Activated T-cell treated with anti-CD3 and anti-CD28 coated beads, Interleukin-2, amount 50 U/mL, for 24 hours (primary cell): ENCODE measurements at places on chromosomes 4 and X.

- no peak for DNase-seq
Observed at GRCh38 chr4:26263165-26263564, 57.6 kb upstream of the RBPJ start.

DNA sequence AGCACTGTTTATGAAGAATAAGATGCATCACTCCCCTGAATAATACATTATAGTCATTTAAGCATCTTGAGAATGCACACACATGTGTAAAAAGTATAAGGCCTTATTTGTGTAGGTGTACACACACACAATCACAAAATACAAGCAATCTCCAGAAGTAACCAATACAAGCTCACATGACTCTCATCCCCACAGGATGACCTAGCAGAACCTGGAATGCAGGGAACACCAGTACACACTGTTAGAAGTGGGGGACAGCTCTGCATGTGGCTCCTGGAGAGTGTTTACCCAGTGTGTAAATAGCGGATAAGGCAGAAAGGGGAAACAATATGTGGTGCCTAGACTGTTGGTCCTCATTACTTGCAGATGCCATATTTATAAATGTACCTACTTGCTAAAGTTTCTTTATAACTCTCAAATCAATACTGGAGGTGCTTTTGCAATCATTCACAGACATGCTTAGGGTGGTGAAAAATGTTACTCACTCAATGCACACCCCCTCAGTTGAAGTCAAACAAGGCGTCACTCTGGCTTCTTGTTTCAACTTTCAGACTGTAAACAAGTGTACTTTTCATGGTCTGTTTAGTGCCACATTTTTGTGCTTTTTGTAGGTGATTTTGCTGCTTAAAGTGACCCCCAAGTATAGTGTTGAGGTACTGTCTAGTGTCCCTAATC is 73.1 kb downstream of the MAGEB17 start:
- DNase-seq, result no peak

DNA sequence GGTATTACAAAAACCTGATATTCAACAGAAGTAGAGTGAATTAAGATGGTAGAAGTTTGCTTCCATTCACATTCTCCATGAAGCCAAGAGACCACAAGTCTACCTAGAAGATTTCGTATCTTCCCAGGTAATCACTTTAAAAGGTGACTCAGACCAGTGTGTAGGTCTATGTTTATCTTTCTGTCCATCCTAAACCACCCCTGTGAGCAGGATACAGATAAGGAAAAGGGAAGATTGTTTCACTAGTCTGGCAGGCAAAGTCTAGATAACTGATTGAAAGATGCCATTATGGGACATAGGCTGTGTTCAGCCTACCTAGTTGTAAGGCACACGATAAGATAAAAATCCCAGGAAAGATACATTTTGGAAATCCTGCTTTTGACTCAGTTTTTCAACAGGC is 244.3 kb upstream of the NWD2 start:
- DNase-seq, result no peak

GRCh38 chr4:69743476-69744156 is 16.8 kb downstream of the SULT1B1 start:
- no peak for DNase-seq
